ENCODE measurements at places on chromosomes 12 and 14.
A peak's percentile ranks its signal among the peaks of the same experiment; 100 is the strongest.

- no peak for DNase-seq
Measured at GRCh38 chr12:113537046-113537750, 65.5 kb upstream of the LHX5 start.

- no peak for DNase-seq
Measured at GRCh38 chr12:38431921-38432320, 115.3 kb downstream of the ALG10B start.

DNA sequence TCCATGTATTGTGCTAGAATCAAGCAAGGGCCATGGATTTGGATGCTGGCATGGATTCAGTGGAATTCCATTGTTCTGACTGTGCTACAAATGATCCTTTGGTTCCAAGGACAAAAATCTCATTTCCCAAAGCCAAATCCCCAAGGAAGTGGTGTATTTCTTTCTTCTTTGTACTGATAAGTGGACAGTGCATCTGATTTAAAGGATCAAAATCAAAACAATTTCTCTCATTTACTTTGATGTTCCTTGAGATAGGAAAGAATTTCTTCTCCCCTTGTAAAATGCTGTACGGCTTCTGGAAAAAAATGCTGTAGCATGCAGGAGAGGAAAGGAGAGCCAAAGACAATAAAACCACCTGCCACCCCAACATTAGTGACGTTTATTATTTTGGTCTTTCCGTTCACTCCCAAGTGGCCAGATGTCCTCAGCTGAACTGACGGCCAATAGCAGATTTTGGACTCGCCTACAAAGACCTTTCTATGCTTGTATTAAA is 185.7 kb downstream of the PRKD1 start:
- no peak for DNase-seq

DNA sequence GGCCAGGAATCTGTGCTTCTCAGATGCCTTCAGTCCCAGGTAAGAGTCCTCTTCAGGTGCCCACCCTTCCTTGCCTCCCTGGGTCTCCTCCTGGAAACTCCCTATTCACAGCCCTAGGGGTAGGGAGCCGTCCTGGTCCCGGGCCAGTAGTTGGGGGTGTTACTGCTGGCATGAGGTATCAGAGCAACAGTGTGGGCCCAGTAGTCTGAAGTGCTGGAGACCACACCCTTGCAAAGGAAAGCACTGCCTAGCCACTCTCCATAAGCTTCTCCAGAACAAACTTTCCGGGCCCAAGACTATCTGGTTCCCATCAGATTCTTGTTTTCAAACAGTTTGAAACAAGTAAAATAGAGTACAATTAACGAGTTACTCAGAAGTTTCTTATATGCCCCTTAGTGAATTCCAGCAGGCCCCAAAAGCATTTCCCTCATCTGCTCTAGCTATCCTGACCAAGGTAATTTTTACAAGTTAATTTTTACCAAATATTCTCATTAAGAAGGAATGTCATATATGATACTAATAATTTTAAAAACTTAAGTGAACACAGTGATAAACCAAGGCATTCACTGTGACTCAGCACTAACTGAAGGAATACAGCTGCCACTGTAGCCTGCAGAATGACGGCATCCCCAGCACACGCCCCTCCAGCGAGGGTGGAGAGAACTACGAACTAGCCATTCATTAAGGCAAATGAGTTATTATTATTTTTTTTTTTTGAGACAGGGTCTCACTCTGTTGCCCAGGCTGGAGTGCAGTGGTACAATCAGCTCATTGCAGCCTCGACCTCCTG is 49.4 kb downstream of the MOK start:
- peak; percentile 59 for DNase-seq

DNA sequence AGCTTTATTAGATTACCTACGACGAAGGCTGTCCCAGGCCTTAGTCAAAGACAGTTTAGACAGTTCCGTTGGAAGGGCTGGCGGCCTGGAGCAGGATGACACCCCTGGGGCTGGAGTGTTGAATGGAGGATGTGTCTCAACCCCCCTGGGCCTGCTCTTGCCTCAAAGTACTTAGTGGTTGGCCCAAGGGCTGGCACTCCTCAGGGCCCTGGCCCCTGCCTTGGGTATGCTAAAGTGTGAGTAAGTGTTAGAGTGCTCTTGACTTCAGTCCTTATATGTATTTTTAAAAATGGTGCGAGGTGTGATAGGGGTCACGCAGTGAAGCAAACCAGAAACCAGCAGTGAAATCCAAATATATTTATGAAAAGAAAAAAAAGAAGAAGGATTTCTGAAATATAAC is 261.6 kb downstream of the KTN1 start:
- DNase-seq = no peak

DNA sequence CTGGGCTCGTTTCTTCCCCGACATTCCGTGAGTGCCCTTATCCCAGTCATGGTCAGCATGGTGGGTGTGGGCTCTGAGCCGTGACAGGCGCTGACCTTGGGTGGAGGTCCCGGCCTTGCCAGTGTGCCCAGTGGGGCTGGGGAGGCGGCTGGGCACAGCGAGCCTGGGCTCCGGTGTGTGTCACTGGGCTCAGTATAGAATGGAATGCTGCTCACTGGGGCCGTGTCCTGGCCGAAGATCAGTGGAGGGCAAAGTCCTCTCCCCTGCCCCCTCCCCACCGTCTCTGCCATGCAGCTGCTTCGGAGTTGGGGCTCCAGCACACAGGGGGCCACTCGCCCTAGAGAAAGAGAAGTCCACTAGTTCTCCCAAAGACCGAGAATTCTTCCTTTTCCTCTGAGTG is 164.4 kb downstream of the TSPAN9 start:
- DNase-seq = no peak
